Astrocyte of the spinal cord (primary cell): ENCODE measurements at places on chromosomes 13 and 19.

- DNase-seq: peak; percentile 33
Observed at GRCh38 chr13:48586591-48587103, 53.8 kb upstream of the RCBTB2 start.

GRCh38 chr13:23159760-23160637, 20.8 kb upstream of the SGCG start:
- no peak for DNase-seq

DNA sequence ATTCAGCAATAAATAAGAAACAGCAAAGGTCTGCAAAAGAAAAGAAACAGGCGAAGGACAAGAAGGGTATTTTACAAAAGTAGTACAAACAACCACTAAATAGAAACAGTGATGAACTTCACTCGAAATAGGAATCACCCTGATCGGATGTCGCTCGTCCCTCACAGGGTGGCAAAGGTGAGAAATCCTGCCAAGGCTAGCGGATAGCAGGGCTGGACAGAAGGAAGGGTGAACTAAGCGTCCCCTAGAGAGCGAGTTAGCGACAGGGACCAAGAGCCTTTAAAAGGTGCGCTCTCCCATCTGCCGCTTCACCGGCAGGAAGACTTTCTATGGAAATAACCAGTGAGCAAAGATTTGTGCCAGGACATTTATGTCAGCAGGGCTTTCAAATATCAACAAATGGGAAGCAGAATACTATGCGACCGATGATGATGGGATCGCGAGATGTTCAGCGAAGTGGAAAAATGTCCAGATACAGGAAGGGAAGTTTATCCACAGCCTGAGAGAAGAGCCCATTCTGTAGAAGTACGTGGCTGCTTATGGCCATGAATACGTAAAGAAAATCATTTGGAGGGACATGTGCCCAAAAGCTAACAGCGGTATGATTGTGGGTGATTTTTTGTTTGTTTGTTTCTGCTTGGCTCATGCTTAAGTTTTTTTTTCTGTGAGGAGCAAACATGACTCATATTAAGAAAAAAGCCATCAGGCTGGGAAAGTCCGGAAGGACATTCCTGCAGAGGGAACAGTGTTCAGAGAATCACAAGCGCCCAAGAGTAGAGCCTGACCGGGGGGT, 18.9 kb downstream of the ELAVL1 start:
- peak; percentile 74 for DNase-seq

DNA sequence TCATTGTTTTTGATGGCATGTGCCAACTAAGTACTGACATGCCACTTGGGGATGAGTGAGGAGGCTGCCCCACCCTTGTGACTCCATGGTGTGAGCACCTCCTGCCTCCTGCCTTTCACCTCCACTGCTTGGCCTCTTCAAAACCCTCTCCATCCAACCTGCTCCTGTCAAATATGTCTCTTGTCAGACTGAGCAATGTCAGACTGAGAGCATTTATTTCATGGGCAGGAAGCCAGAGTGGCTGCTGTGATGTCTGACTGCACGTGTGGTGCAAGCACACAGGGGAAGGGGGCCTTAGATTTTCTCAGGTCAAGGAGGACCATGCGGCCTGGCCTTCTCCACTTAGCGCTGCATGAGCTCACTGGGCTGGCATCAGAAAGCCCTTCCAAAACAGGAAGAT, 68.3 kb downstream of the STARD13 start:
- DNase-seq: no peak

DNA sequence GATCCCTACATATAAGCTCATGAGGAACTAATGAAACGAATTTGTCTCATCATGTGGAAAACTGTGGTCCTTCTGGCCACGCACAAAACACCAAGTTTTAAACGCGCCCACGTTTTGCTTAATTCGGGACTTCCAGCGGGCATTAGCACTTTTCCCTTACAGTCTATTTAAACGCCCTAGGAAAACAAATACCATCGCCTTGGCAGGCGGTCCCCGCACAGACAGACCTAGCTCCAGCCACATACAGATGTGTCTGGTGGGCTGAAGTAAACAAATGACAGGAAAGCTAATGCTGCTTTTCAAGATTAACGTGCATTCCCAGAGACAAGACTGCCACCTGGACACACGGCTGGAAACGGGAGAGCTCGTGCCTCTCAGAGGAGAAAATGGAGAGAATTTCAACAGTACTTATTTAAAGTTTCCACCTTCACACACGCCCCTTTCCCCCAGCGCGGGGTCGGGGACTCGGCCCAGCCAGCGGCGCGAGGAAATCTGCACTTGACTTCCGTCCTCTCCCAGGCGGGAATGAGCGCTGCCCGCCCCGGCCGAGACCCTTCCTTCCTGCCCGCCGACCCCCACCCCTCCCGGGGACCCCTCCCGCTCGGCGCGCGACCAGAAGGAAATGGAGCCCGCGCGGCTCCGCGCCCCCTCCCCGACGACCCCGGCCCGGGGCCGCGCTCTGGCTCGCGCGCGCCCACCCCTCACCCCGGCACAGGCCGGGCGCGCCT, 931 bp downstream of the USP12 start:
- DNase-seq: peak; percentile 71

DNA sequence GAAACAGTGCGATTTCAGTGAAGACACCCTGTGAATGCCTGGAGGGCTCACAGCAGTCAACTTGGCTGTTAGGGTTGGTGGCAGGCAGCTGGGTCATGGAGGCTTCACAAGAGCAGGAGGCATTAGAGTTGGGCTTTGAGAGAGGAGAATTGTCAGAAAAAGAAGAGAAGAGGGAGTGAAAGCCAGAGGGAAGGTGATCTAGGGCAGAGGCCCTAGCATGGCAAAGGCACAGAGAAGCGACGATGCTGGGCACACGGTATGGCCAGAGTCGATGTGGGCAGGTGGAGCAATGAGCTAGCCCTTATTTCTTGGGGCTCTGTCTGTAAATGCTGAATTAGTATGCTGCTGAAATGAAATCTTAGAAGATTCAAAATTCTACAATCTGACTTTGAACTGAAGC, 52.6 kb upstream of the OLFM4 start:
- no peak for DNase-seq

DNA sequence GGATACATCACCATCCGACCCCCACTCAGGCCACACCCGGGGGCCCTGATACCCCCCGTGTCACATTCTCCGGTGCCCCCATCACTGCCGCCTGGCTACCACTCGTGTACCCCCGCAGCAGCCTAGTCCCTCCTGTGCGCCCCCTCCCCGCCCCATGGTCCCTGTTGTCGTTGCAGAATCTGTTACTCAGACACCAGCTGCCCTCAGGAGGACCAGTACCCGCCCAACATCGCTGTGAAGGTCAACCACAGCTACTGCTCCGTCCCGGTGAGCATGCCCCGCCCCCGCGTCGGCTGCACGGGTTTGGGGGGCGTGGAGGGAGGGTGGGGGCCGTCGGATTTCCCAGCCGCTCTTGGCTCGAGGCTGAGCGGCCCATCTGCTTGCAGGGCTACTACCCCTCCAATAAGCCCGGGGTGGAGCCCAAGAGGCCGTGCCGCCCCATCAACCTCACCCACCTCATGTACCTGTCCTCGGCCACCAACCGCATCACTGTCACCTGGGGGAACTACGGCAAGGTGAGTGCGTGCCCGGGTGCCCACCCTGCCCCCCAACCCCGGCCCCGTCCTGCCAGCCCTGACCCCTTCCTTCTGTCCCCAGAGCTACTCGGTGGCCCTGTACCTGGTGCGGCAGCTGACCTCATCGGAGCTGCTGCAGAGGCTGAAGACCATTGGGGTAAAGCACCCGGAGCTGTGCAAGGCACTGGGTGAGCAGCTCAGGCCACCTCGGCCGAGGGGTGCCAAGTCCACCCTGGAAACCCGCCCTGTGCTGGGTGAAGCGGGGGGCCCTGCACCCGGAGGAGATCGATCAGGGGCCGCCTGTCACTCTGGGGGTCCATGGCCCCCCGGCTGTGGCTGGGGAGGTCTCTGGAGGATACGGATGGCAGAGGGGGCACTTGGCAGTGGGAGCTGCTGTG, 21.1 kb downstream of the PIAS4 start:
- no peak for DNase-seq

GRCh38 chr13:78238911-78239310, 320.3 kb upstream of the EDNRB start:
- DNase-seq: no peak

- no peak for DNase-seq
Observed at GRCh38 chr13:29746148-29746677, 104.2 kb downstream of the UBL3 start.

DNA sequence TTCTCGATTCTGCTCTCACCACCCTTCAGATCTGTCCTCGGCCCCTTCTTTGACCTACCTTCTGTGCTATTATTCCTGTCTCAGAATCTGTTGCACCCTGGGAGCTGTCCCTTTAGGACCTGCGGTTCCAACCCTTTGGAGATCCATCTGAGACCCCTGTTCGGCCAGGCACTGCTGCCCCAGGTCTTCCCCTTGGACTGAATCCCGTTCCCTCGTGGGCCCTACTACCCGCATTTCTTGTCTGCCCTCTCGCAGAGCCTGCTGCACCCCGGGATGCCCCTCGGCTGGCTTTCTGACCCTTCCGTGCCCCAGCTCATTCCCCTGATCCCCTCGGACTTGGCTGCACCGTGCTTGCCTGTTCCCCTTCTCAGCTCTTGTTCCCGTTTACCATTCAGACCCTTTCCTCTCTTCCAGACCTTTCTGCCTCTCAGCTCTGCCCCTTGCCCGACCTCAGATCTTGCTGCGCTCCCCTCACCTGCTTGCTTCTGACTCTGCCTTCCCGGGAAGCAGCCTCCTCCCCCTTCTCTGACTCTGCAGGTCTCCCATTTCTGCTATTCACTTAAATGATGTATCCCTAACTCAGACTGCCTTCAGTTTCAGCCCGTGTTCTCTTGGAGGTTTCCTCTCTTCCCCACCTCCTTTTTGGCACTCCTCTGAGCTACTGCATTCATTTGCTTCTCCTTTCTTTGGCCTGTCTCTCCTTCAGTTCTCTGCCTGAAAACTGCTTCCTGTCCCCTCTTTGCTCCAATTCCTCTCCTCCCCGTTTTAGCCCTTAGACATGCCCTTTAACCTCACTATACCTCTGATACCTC, 1.1 kb downstream of the ARHGAP35 start:
- peak; percentile 23 for DNase-seq

GRCh38 chr13:77492982-77493381, 42.5 kb upstream of the SCEL start:
- peak; percentile 33 for DNase-seq

DNA sequence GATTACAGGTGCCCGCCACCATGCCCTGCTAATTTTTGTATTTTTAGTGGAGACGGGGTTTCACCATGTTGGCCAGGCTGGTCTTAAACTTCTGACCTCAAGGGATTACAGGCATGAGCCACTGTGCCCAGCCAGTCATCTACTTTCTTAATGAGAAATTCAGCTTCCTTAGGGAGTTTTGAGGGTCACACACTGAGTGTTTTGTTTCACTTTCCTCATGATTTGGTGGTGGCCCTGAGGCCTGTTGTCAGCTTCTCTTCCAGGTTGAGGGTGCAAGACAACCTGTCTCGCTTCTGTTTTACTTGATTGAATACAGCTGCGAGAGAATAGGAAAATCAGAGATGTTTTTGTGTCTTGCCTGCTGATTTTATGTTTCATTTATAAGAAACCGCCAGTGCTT, 9.9 kb downstream of the FRY start:
- no peak for DNase-seq

DNA sequence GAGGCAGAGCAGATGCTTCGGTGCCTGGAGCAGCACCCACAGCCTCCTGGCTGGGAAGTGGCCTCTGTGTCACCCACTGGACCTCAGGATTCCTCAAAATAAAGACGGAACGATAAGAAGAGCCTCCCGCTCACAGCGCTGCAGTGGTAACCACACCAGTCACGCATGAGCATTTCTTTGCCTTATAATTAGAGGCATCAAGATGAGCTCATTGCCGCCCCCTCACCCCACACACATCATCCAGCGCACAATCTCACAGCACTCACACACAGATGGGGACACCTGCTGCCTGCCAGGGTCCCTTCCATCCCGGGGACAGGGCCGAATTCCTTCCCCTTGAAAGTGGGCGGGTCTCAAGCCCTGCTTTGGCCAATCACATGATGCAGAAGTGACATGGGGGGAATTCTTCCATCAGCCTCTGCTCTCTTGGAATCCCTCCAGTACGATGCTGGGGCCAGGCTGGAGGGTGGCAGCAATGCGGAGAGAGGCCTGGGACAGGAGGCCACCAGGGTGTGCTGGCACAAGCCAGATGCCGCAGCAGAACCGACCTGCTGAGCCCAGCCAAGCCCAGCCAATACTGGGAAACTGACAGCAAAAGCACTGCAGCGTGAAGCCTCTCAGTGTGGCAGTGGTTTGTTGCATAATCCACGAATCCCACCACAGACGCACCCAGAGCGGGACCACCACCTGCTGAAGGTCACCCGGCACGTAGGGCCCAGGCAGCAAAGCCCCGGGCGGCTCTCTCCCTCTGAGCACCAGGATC, 16.0 kb downstream of the PIP5K1C start:
- DNase-seq: peak; percentile 86

DNA sequence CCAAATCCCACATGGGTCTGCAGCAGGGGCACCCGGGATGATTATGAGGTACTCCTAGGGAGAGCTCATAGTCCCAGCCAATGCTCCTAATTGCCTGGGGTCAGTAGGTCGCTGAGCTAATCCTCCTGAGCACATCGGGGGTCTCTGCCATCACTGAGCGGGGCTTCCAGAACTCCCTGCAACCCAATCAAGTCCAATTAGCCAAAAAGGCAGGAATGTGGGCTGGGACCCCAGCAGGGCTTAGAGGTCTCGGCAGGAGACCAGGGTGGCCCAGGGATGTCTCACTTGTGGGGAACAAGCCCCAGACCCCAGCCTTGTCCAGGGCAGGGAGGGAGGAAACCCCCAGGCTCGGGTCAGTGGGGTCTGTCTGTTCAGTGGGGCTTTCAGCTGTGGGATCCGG, 17.1 kb upstream of the CPAMD8 start:
- DNase-seq: no peak

DNA sequence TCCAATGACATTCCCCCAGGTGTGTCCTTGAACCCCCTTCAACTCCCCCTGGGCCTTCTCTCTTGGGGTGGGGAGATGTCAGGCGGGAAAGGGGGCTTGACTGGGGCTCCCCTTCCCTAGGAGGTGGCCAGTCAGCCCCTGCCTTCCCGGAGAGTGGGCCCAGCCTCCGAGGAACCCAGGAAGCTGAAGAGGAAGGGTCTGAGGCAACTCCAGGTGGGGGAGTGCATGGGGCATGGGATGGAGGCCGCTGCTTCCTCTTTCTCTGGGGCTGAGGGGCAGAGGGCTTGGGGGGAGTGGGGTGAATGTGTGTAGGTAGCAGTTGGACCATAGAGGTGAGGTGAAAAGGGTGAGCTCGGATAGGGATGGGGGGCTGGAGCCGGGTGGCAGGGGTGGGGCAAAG, 2.7 kb upstream of the INAFM1 start:
- DNase-seq: no peak

DNA sequence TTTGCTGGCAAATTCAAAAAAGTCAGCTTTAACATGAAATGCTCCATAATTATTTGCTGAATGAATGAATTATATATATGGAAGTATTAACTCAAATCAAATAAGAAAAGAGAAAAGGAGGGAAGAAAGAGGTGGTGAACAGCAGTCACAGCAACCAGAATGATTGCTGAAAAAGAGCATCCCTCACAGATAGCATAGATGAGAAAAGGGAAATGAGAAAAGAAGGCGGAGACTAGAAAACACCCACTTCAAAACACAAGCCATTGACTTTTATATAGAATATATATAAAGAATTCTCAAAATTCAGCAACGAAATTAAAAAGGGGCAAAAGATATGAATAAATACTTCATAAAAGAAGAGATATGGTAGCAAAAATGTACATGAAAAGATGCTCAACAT, 75.2 kb downstream of the CAB39L start:
- no peak for DNase-seq

- DNase-seq: no peak
Observed at GRCh38 chr13:94657167-94657566, 55.2 kb downstream of the SOX21 start.

- DNase-seq: peak; percentile 38
Observed at GRCh38 chr13:33453936-33454335, 168.4 kb upstream of the STARD13 start.
